Fibroblast of villous mesenchyme (primary cell): ENCODE measurements at places on chromosomes 5 and 9.
A peak's percentile ranks its signal among the peaks of the same experiment; 100 is the strongest.

GRCh38 chr5:78537821-78538220 lies 110.8 kb downstream of the LHFPL2 start:
- peak; percentile 75 for DNase-seq

DNA sequence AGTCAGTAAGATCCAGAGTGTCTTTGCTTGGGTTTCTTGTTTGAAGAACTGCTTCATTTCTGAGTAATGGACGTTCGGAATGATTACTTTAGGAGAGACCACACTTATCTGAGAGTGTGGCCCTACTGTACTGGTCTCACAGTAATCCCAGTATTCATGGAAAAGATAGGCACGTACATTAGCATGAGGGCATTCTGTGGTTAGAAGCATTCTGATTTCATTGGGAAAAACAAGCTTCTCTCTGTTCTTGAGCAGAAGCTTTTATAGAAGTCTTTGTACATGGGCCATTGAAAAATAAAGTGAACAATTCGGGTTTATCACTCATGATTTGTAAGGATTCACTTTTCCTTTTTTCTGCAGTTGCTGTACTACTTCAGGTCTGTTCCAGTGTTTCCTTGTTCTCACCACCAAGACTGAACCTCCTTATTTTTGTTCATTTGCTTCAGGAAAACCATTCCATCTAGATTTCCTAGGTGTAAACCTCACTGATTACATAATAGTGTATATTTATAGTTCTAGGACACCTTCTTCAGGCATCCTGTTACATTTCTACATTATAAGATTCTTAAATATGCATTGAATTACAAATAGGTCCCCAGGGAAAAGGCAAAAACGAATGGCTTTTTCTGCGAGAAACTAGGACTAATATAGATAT lies 10.1 kb downstream of the TGFBR1 start:
- DNase-seq = peak; percentile 39

DNA sequence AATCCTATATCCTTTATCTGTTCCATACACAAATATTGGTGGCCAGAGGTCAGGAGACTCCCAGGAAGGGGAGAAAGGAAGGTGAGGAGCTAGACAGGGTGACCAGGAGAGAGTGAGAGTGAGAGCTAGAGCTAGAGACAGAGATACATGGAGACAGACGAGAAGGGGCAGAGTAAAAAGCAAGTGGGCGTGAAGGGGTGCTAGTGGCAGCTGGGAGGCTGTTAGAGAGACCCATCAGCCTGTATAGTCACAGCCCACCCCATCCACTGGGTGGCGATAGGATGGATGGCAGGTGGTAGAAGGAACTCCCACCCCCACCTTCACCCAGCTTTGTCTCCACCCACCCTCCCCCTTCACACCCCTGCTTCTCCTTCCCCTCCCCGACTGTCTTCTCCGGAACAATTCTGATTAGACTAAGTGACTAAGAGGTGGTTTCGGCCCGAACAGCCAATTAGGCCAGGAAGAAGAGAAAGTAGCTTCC lies 32.8 kb downstream of the PCDH1 start:
- no peak for DNase-seq

DNA sequence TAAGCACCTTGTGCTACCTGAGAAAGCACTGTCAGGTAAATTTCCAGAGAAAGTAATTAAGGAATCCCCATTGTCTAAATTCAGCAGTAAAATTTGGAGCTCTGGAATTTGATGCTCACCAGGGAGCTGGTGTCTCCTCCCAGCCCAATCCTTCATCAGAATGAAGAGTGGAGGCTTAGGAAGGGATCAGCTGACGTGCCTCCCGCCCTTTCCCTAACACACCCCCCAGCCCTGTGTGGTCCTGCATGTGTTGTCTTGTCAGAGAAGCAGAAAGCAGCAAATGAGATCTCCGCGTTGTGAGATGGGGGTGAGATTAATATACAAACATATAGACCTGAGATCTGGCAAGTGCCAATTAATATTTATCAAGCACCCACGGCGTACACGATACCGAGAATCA lies 26.9 kb upstream of the BARHL1 start:
- DNase-seq = no peak

- DNase-seq = peak; percentile 48
Measured at GRCh38 chr9:18438300-18438925, 35.5 kb upstream of the ADAMTSL1 start.

- no peak for DNase-seq
Measured at GRCh38 chr5:3265131-3265885, 330.3 kb upstream of the IRX1 start.

GRCh38 chr5:151213803-151214613 lies 9.9 kb downstream of the CCDC69 start:
- peak; percentile 87 for DNase-seq

DNA sequence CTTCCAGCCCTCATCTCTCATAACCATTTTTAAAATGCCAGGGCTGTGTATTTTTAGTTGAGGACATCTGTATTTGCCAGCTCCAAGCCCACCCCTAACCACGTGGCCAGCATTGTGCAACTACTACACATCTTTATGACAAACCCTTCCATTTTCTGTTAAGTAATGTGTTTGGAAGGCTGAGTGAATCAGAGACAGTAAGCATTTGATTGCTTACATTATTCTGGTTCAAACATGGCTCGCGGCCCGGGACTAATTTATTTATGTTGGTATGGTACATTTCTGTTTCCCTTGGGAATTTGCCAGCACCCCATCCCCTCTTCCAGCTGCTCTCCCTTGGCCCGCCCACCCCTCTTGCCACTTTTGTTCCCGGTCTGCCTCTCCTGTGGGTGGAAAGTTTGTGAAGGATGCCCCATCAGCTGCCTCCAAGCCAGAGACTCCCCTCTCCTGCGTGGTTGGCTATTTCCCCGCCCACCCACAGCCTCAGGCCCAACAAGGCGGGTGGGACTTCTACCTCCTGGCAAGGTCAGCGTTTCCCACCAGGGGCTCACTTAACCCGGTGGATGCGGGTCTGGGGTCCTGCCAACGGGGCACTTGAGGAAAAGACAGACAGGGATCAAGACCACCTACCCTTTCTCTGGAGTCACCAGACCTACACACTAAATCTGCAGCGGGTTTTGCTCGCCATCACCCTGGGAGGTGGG lies 162.2 kb downstream of the HSD17B3 start:
- DNase-seq = peak; percentile 98

GRCh38 chr9:37925786-37926736 lies 22.1 kb upstream of the SLC25A51 start:
- peak; percentile 28 for DNase-seq
